ENCODE measurements at places on chromosomes 11 and 22. TPM values are rescaled to one million over a fixed set of nuclear protein-coding genes. Genes with fewer than 3 reads are reported as not detected.

- H3K36me3 ChIP-seq: no peaks in the 10 kb centered on the region
- no peak for DNase-seq
- no peak overlapping the region for H3K27ac ChIP-seq
- H3K4me1 ChIP-seq: no peaks in the 10 kb centered on the region
Measured at GRCh38 chr22:32327596-32328171, 30.0 kb upstream of the RFPL3 start.

- no peak overlapping the region for H3K27ac ChIP-seq
- H3K4me1 ChIP-seq: no peaks in the 10 kb centered on the region
- no peak overlapping the region for H3K4me3 ChIP-seq
- H3K27me3 ChIP-seq: no peaks in the 10 kb centered on the region
Measured at GRCh38 chr22:20401376-20402014, 7.5 kb downstream of the ZNF74 start.

DNA sequence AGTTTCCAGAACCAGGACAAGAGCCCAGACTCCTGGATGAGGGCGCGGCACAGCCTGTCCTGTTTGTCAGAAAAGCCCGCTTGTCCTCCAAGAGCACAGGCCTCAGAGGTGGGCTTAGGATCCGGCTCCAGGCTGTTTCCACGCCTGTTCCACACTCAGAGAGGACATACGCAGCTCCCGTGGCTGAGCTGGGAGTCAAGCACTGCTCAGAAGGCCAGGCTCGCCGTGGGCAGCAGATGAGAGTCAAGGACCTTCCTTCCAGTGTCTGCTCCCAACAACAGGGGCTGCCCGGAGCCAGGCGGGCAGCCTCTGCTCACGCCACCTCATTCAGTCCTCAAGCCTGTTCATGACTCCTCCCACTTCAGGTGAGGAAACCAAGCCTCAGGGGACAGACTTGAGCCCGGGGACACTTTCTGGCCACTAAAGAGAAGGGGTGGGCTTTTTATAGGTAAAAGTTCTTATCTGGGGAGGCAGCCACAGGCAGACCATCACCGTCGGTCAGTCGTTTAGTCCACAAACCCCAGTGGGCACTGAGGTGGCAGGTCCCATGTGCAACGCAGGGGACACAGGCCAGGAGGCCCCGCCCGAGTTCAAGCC lies 3.8 kb downstream of the CYB5R3 start:
- H3K27ac ChIP-seq: peak overlapping the region; percentile 46
- H3K27me3 ChIP-seq: no peaks in the 10 kb centered on the region
- H3K4me1 ChIP-seq: peaks cover 32% of the 10 kb centered on the region

GRCh38 chr22:19168088-19168890 lies 10.2 kb downstream of the SLC25A1 start:
- H3K4me3 ChIP-seq: no peak overlapping the region
- no peaks in the 10 kb centered on the region for H3K36me3 ChIP-seq
- no peak overlapping the region for H3K27ac ChIP-seq
- peaks cover 16% of the 10 kb centered on the region for H3K27me3 ChIP-seq
- no peak for DNase-seq

DNA sequence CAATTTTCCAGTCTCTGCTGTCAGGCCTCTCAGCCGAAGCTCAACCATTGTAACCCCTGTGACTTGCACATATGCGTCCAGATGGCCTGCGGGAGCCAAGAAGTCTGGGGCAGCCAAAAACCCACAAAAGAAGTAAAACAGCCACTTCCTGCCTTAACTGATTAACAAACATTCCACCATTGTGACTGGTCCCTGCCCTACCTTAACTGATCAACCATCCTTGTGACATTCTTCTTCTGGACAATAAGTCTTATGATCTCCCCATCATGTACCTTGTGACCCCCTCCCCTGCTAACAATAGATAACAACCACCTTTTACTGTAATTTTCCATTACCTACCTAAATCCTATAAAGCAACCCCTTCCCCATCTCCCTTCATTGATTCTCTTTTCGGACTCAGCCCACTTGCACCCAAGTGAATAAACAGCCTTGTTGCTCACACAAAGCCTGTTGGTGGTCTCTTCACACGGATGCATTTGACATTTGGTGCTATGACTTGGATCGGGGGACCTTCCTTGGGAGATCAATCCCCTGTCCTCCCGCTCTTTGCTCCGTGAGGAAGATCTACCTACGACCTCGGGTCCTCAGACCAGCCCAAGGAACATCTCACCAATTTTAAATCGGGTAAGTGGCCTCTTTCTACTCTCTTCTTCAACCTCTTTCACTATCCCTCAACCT lies 1.3 kb upstream of the NDUFC2 start:
- no peak overlapping the region for H3K4me3 ChIP-seq
- H3K27ac ChIP-seq: peak overlapping the region; percentile 96
- H3K27me3 ChIP-seq: no peaks in the 10 kb centered on the region
- H3K36me3 ChIP-seq: no peaks in the 10 kb centered on the region

DNA sequence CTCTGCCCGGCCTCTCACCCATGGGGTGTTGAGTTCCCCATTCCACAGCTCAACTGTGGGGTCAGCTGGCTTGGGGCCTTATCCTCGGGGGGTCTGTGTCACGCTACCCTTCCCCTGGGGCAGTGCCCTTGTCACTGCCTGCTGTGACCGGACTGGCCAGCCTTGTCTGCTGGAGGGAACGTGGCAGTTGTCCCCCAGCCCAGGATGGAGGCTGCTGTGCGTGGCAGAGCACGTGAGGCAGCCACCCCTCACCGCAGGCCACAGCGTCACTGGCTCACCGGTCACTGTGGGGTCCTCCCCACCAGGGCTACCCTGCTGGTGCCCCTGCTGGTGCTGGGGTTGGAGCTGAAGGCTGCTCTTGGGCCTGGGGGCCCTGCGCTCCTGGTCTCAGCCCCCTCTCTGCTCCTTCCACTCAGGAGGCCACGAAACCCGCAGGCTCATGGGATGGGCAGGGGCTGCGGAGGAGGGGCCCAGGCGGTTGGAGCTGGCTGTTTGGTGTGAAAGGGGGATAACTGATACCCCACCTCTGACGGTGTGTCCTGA lies 13.4 kb downstream of the BRSK2 start:
- no peaks in the 10 kb centered on the region for H3K4me1 ChIP-seq
- no peak overlapping the region for H3K4me3 ChIP-seq
- no peak for DNase-seq
- H3K27me3 ChIP-seq: no peaks in the 10 kb centered on the region
- H3K36me3 ChIP-seq: no peaks in the 10 kb centered on the region

GRCh38 chr22:48784701-48785503 lies 1042.8 kb downstream of the BRD1 start:
- no peaks in the 10 kb centered on the region for H3K36me3 ChIP-seq
- no peak for DNase-seq
- H3K4me1 ChIP-seq: no peaks in the 10 kb centered on the region
- H3K27ac ChIP-seq: no peak overlapping the region
- H3K4me3 ChIP-seq: no peak overlapping the region
- no peaks in the 10 kb centered on the region for H3K27me3 ChIP-seq

DNA sequence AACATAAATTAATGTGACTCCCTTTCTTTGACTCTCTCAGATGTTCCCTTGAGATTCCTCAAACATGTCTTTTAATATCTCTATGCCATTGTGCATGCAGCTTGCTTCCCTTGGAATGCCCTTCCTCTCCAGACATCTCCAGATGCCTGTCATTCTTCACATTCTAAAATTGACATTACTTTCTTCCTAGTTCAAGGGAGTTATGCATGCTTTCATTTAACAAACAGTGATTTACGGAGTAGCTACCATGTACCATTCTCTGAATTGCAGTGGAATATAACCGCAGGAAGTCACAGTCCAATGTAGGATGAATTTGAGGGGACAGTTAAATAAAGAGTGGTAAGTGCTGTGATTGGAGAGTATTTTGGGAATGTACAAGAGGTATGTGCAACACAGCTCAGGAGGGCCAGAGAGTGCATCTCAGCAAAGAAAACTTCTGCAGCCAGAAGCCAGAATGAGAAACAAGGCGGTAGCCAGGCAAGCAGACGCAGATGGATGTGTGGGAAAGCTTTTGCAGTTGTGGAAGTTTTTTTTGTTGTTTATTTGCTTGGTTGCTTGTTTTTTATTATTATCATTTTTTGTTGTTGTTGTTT lies 18.7 kb downstream of the MMP10 start:
- no peaks in the 10 kb centered on the region for H3K36me3 ChIP-seq
- no peak overlapping the region for H3K4me3 ChIP-seq
- peaks cover 16% of the 10 kb centered on the region for H3K4me1 ChIP-seq
- peak; percentile 67 for DNase-seq
- H3K27me3 ChIP-seq: no peaks in the 10 kb centered on the region

GRCh38 chr11:66546368-66546965 lies at the start of gene ACTN3:
ACTN3 (plus strand) TSS chr11:66546903; CDS start chr11:66546938, 35 bp downstream.
- peaks cover 8% of the 10 kb centered on the region for H3K4me1 ChIP-seq
- H3K36me3 ChIP-seq: peaks cover 4% of the 10 kb centered on the region
- peak within 1 kb of the TSS; percentile 58 for H3K4me3 ChIP-seq
- H3K27me3 ChIP-seq: peaks cover 19% of the 10 kb centered on the region
- H3K27ac ChIP-seq: peak within 1 kb of the TSS; percentile 46
- DNase-seq: peak; percentile 37

GRCh38 chr11:2301631-2302305 lies at the start of the genes C11orf21 and TSPAN32:
C11orf21 (minus strand) TSS chr11:2301918; CDS start chr11:2301808, 110 bp downstream.
TSPAN32 (plus strand) TSS chr11:2302013; CDS start chr11:2302150, 137 bp downstream.
- peak; percentile 64 for DNase-seq
- no peak within 1 kb of the TSS for H3K27ac ChIP-seq
- no peaks in the 10 kb centered on the region for H3K36me3 ChIP-seq
- H3K4me3 ChIP-seq: no peak within 1 kb of the TSS
- H3K4me1 ChIP-seq: peaks cover 6% of the 10 kb centered on the region

DNA sequence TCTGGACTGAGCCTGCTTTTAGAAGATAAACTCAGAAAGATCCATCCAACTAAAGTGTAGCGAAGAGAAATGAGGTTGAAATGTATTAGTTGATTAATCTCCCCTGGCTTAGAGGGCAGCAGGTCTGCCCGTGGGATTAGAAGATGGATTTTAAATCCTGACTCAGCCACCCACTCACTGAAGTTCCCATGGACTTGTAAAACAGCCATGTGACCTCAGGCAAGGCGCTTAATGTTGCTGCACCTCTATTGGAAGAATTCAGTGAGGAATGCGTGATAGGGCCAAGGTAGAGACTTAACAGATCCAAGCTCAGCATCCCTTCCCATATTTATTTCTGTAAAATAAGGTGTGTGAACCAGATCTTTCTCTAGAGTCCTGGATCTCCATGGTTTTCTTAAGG lies 45.1 kb upstream of the ELF5 start:
- no peak overlapping the region for H3K27ac ChIP-seq
- DNase-seq: no peak
- H3K36me3 ChIP-seq: no peaks in the 10 kb centered on the region
- H3K4me1 ChIP-seq: no peaks in the 10 kb centered on the region
- peaks cover 7% of the 10 kb centered on the region for H3K27me3 ChIP-seq

GRCh38 chr11:128908391-128909246 lies 17.5 kb downstream of the KCNJ5 start:
- no peaks in the 10 kb centered on the region for H3K27me3 ChIP-seq
- peaks cover 22% of the 10 kb centered on the region for H3K4me1 ChIP-seq
- DNase-seq: peak; percentile 78
- H3K4me3 ChIP-seq: no peak overlapping the region
- H3K36me3 ChIP-seq: no peaks in the 10 kb centered on the region
- peak overlapping the region; percentile 26 for H3K27ac ChIP-seq

GRCh38 chr11:117855186-117855845 lies 21.1 kb downstream of the FXYD6 start:
- H3K4me3 ChIP-seq: no peak overlapping the region
- no peaks in the 10 kb centered on the region for H3K4me1 ChIP-seq
- no peaks in the 10 kb centered on the region for H3K27me3 ChIP-seq
- no peak overlapping the region for H3K27ac ChIP-seq
- DNase-seq: no peak

GRCh38 chr11:24870048-24870447 lies 373.2 kb downstream of the LUZP2 start:
- H3K27me3 ChIP-seq: no peaks in the 10 kb centered on the region
- no peaks in the 10 kb centered on the region for H3K36me3 ChIP-seq
- H3K4me3 ChIP-seq: no peak overlapping the region
- H3K27ac ChIP-seq: no peak overlapping the region
- H3K4me1 ChIP-seq: no peaks in the 10 kb centered on the region
- peak; percentile 3 for DNase-seq

DNA sequence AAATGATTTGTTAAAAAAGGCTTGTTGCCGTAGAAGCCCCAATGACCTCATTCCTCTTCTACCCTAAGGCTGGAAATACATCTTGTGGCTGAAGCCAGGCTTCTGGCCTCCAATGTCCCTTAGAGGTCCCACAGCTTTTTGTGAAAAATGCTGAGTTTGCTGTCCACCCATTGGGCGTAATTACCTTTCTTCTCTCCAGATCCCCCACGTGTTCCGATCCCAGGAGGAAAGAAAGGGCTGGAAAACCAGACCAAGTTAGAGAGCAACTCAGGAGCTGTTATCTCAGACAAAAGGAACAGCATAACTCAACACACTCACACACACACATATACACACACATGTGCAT lies 154.2 kb downstream of the MIAT start:
- H3K27ac ChIP-seq: no peak overlapping the region
- H3K4me3 ChIP-seq: no peak overlapping the region
- H3K4me1 ChIP-seq: no peaks in the 10 kb centered on the region
- H3K36me3 ChIP-seq: no peaks in the 10 kb centered on the region
- H3K27me3 ChIP-seq: no peaks in the 10 kb centered on the region

GRCh38 chr11:123202155-123203151 lies 7.4 kb upstream of the CLMP start:
- no peaks in the 10 kb centered on the region for H3K27me3 ChIP-seq
- H3K36me3 ChIP-seq: no peaks in the 10 kb centered on the region
- DNase-seq: peak; percentile 51
- H3K27ac ChIP-seq: no peak overlapping the region
- peaks cover 9% of the 10 kb centered on the region for H3K4me1 ChIP-seq

GRCh38 chr11:9831122-9831521 lies 167.2 kb downstream of the SWAP70 start:
- H3K27ac ChIP-seq: no peak overlapping the region
- H3K4me1 ChIP-seq: no peaks in the 10 kb centered on the region
- H3K36me3 ChIP-seq: no peaks in the 10 kb centered on the region
- DNase-seq: no peak
- H3K4me3 ChIP-seq: no peak overlapping the region

DNA sequence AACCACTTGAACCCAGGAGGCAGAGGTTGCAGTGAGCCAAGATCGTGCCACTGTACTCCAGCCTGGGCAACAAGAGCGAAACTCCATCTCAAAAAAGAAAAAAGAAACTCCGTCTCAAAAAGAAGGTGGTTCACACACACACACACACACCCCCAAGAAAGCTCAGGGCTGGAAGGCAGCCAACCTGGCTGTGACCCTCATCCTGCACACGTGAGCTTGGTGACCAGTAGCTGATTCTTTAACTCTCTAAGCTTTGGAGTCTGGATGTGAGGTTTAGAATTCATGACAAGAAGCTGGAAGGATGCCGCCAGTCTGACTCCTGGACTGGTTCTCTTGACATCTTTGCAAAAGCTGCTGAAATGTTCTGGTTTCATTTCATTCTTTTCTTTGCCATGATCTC lies 1.9 kb upstream of the RNH1 start:
- H3K4me1 ChIP-seq: peaks cover 10% of the 10 kb centered on the region
- no peaks in the 10 kb centered on the region for H3K27me3 ChIP-seq
- no peak for DNase-seq

The MS4A4A gene
- polyA plus RNA-seq: not detected

The C11orf87 gene
- polyA plus RNA-seq: 0.02 TPM

The KLHL35 gene
- 0.66 TPM for polyA plus RNA-seq

The VWCE gene
- 0.68 TPM for polyA plus RNA-seq

The HBG2 gene
- 0.93 TPM for polyA plus RNA-seq
